ENCODE measurements at places on chromosomes 2 and 18.
A peak's percentile ranks its signal among the peaks of the same experiment; 100 is the strongest.

- DNase-seq: no peak
Measured at GRCh38 chr18:62126737-62127136, 60.1 kb downstream of the PIGN start.

- no peak for DNase-seq
Measured at GRCh38 chr18:79935499-79935898, 16.0 kb downstream of the SLC66A2 start.

GRCh38 chr18:77161961-77162360, 29.4 kb upstream of the MBP start:
- DNase-seq: no peak

GRCh38 chr2:230219419-230220331, at the start of gene SP110:
SP110 (minus strand) TSS chr2:230219984; CDS start chr2:230216927, 3,057 bp downstream.
- DNase-seq: peak; percentile 61

- no peak for DNase-seq
Measured at GRCh38 chr2:446963-447530, 159.2 kb upstream of the ALKAL2 start.

Data from activated B cell treated with CpG ODN at 0.5 μM for 24 hours (primary cell).